ENCODE measurements at places on chromosomes 5 and 9.

- peak; percentile 95 for DNase-seq
These were observed 3.9 kb downstream of the CCDC183 start for GRCh38 chr9:136799854-136800657.

DNA sequence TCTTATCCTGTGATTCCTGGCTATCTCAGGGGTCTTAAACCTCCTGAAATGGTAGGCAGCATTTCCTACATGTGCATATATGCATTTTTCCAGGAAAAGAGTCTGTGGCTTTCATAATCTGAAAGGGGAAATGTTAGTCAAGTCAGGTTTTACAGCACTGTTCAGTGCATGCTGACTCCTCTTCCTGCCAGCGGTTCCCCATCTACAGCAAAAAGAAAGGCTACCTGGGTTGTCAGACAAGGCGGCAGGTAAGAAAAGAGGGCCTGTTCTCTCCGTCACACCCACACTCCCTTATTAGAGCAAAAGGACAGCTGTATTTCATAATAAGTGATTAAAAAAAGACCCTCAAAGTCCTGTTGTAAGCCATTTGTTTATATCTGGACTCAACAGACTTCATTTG is 4.3 kb upstream of the SPATA6L start:
- DNase-seq = no peak

GRCh38 chr9:130199605-130200004 is 27.4 kb downstream of the NCS1 start:
- no peak for DNase-seq

GRCh38 chr5:170614720-170615119 is 110.9 kb downstream of the KCNIP1 start:
- DNase-seq = no peak
